ENCODE measurements at places on chromosomes 4 and X. TPM values are rescaled to one million over a fixed set of nuclear protein-coding genes. Genes with fewer than 3 reads are reported as not detected.
A peak's percentile ranks its signal among the peaks of the same experiment; 100 is the strongest.

DNA sequence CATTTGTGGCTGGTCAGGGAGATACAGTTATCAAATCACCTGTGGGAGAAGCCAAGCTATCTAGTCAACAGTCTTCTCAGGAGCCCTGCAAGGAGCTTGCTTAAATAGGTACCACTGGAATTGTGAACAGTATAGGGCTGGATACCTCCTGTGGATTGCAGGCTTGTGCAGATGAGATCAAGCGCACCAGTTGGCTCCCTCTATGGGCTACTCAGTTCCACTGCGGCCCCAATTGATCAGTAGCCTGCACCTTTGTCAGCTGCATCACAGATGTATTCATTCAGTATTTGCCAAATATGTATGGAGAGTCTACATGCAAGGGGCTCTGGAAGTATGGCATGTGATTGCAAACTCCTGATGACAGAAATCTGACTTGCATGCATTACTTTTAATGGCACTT, 28.6 kb downstream of the TEX13A start:
- no peak for ATAC-seq

DNA sequence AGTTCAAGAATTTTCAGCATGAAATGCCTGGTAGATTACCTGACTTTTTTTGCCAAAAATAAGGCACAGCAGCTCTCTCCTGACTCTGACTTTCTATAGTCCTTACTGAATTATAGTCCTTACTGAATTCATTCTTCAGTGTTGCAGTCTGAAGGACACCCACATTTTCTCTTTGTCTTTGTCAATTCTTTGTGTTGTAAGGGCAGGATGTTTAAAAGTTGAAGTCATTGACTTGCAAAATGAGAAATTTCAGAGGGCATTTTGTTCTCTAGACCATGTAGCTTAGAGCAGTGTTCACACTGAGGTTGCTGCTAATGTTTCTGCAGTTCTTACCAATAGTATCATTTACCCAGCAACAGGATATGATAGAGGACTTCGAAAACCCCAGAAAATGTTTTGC, 168.0 kb downstream of the SOWAHB start:
- ATAC-seq: no peak

GRCh38 chrX:154488336-154489075, 1.9 kb downstream of the SLC10A3 start:
- ATAC-seq: no peak

DNA sequence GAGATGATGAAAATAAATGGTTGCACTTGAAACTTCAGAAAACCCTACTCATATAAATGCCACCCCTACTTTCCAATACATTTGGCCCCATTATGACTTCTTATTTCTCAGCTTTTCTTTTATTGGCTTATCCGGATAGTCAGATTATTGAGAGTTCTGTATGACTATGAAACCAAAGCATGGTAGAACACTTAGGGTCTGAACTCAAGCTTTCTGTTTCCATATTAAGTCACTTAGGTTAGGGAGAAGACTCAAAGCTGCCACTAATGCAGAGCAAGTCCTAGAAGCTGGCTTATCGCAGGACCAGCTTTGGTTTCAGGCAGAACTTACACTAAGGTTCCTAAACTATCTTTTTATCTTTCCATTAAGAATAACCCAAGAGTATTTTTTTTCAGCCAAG, 229.9 kb upstream of the CPEB2 start:
- ATAC-seq: no peak

- ATAC-seq: no peak
Measured at GRCh38 chr4:126552321-126552720, 1080.4 kb upstream of the INTU start.

- ATAC-seq: no peak
Measured at GRCh38 chr4:97953171-97953941, 189.9 kb downstream of the STPG2 start.

- peak; percentile 36 for ATAC-seq
Measured at GRCh38 chr4:126701756-126702155, 931.0 kb upstream of the INTU start.

DNA sequence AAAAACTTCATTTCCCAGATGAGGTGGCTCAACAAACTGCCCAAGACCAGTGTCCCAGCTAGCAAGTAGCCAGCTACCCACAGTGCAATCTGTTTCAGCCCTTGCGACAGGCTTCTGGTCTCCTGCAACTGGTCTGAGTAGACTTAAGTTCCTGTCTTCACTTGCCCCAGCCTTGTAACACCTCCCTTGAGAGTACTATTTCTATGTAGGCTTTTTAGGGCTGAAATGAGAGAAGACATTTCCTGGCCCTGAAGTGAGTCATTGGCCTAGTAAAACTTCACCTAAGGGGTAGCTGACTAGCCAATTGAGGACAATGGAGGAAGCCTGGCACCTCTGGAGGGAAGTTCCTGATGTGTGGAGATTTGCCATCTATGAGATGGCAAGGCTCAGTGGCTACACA, 80.1 kb upstream of the STIM2 start:
- no peak for ATAC-seq

DNA sequence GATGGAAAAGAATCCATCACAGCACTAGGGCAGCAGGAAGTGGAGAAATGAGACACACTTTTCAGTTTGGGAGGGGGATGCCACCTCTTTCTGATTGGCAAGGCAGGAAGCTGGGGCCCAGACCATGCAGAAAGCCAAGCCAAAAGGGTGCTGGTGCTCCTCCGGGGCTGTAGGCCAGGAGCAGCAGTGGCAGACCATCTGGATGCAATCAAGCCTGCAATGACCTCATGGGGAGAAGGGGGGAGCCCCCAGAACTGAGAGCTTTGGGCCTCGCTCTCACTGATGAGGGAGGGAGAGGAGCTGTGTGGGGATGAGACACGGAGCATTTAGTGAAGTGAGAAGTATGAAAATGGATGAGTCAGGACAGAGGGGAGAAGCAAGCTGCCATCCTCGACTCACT, 141.3 kb upstream of the NALF2 start:
- peak; percentile 47 for ATAC-seq

- ATAC-seq: no peak
Measured at GRCh38 chrX:9312922-9313867, 151.7 kb upstream of the TBL1X start.

Gene CLDN2
- total RNA-seq: not detected

Gene ARHGAP4
- total RNA-seq: 10.9 TPM

Gene DUX4
- not detected for total RNA-seq

Gene CDKL5
- total RNA-seq: 5.3 TPM

Data from gastroesophageal sphincter (tissue), 4 donors.